ENCODE measurements at places on chromosomes 1 and 21.

GRCh38 chr21:27606422-27606821 is 639.5 kb upstream of the ADAMTS5 start:
- DNase-seq, result no peak

DNA sequence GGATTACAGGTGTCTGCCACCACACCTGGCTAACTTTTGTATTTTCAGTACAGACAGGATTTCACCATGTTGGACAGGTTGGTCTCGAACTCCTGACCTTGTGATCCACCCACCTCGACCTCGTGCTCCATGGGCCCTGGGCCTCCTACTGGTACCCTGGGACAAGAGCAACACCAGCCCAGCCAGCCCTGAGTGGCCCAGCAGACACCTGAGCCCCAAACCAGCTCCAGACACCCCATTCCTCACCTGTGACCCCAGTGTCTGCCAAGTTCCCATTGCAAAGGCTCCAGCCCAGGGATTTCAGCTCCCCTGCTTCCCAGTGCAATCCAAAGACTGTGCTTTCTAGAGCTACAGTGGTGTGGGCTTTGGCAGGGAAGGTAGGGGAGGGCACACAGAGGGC is 14.6 kb downstream of the MEF2D start:
- DNase-seq, result no peak

- DNase-seq, result no peak
Observed at GRCh38 chr1:97529600-97529999, 391.2 kb downstream of the DPYD start.

DNA sequence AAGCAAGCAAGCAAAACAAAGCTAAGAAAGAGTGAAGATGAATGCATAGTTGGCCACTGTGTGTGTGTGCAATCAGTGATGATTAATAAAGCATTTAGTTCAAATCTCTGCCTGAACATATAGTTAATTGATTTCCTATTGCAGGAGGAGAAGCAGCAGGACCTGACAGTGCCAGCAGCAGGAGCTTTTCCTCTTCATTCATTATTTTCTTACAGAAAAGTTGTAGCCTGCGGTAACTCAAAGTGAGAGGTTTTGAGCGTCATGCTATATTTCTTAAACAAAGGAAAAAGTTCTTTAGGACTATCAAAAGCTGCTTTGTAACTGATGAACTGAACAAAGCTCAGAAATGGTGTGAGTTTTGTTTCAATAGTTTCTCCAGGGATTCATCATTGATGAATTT is 379.9 kb downstream of the PTBP2 start:
- no peak for DNase-seq

DNA sequence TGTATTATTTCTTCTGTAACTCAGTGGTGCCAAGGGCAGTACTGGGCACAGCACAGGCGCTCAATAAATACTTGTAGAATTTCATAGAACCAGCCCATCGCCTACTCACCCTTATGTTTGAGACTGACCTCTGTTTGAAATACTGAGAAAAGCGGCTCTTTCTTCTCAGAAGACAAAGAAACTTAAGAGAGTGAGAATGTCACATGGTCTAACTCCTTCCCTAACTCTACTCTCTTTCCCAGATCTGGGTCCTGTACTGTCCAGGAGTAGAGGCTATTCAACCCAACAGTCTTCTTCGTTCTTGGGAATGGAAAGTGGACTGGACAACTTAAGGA is 4.2 kb downstream of the IGSF8 start:
- no peak for DNase-seq

DNA sequence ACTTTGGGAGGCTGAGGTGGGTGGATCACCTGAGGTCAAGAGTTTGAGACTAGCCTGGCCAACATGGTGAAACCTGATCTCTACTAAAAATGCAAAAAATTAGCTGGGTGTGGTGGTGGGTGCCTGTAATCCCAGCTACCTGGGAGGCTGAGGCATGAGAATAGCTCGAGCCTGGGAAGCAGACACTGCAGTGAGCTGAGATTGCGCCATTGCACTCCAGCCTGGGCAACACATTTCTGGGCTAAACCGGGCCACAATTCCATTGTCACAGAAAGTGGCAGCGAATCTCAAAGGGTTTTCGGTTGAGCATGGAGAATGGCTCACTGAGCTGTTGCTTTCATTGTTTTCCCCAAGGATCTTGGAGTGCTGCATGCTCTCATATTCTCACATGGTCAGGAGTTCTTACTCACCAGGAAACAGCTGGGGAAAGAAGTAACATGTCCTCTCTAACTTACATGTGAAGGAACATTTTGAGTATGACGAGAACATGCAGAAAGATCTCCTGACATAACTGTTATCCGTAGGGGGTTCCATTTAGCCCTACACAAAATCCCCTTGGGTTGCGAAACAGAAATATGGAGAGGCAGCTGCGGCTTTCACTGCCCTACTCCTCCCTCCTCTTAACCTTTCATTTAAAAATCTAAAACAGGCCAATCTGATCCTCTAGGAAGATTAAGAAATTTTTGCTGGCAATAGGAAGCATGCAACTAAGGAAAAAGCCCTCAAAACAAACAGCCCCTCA is 341.1 kb downstream of the PCP4 start:
- no peak for DNase-seq

- DNase-seq, result no peak
Observed at GRCh38 chr21:15379776-15380175, 315.0 kb upstream of the NRIP1 start.

- no peak for DNase-seq
Observed at GRCh38 chr1:212485571-212485912, 52.8 kb downstream of the NENF start.

GRCh38 chr21:16509476-16509875 is 779.7 kb downstream of the USP25 start:
- DNase-seq, result no peak

DNA sequence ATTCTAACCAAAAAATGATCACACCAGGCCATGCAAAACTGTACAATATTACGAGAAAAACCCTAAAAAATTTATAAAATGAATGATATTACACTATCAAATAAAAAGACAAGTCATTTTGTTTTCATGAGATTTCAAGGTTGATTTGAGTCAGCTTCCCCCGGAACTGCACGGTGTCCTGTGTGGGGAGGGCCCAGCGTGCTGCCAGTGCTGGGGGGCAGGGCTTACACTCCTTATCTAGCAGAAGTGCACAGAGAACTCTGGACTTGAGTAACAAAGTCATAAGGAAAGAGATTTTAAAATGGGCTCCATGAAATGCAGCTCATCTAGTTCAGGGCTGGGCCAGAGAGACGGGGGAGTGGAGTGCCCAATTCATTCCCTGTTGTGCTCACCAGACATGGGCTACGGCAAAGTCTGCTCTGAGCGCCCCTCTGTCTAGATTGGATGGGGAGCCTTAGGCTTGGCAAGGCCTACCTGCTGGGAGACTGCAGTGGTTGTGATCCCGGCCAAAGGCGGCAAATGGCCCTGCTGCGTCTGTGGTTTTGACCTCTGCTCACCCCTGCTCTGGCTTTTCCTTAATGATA is 50.1 kb downstream of the COQ8A start:
- no peak for DNase-seq

DNA sequence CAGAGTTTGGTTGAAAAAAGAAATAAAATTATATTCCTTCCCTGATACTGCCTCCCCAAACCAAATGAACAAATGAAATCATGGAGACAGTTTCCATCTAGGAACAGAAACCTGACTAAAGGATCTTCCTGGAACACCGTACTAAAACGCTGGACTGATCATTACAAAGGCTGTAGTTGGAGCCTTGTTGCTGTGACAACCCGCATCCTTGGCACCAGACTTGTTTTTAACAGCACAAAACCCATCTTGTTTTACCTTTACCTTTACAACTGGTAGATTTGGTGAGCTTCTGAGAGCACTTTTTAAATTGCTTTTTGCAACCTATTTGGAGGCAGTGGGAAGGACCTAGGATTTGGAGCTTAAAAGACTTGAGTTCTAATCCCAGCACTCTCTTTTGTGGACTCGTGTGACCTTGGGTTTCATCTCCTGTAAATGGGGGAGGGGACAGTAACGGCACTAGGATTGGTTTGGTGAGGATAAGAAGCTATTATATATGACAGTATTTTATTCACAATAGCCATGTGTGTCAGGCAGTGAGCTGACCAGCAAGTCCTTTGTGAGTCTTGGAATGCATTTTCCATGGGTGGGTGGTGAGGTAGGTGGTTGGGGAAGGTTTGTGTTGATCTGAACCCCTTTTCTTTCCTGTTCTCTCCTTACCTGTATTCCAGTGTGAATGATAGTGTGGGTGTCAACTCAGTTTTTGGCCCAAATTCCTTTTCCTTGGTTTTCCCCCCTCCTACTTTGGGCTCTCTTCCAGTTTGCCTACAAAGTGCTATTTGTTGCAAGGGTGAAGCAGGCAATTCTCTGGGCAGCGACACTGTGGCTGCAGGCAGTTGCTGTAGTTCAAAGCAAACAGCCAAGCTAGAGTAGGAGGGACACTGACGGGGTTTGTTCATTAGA is 12.6 kb downstream of the LRRC8D start:
- no peak for DNase-seq

DNA sequence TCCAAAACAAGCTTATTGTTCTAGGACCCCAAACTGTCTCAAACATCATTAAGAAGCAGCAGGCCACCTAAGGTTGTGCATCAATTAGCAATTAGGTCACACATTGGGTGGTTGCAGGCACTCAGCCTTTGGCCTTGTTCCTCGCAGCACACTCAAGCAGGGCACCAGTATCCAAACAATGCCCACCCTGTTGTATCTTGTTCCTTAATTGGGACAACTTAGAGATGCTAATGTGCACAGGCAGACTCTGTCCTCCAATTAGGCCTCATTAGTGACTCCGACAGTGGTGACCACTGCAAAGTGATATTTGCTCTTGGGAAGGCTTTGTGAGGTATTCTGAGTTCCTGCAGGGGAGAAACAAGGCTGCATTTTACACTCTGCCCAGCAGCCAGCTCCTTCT is 515.1 kb upstream of the PTBP2 start:
- no peak for DNase-seq

GRCh38 chr1:223742856-223743517 is 30.6 kb downstream of the CAPN2 start:
- no peak for DNase-seq

DNA sequence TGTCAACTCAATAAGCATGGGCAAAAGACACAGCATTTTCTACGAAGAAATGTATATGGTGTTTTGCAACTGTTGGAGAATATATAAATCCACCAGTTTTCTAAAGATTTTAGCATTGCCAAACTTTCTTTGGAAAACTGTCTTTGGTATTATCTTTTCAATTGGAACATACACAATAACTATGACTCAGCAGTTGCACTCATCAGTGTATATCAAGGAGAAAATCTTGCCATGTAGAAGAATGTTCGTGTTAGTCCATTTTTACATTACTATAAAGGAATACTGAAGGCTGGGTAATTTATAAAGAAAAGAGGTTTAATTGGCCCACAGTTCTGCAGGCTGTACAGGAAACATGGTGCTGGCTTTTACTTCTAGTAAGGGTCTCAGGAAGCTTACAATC is 41.1 kb downstream of the PRKAA2 start:
- DNase-seq, result no peak

DNA sequence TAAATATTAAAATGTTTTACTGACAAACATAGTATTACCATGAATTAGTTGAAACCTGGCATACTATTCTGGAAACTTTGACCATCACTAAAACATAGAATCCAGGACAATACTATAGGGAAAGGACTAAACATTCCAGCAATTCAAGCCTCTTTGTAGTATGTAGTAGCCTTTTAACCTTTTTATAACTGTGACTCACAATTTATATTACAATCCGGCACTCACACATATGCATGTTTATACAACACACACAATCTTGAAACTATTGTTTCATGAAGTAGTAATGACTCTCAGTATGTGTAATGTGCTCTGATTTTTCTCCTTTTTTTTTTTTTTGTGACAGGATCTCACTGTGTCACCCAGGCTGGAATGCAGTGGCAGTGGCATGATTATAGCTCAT is 64.3 kb downstream of the ANKRD13C start:
- no peak for DNase-seq

- DNase-seq, result no peak
Observed at GRCh38 chr1:33219886-33220661, 36.2 kb upstream of the ZNF362 start.

DNA sequence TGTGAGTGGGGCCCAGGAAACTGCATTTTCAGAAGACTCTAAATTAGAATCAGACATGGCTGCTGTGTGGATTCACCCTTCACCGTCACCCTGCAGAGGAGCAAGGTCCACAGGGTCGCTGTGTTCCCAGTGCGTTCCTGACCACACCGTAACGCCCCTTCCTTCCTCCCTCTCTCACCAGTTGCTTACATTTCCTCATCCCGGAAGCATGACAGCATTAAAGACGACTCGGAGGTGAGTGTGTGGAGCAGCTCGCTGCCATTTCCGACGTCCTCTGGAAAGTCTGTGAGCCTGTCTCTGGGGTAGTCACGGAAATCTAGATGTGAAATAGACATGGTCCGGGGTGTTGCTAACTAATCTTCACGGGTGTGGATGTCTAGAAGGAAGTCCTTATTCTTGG is 45.9 kb downstream of the FAAP20 start:
- peak; percentile 18 for DNase-seq

DNA sequence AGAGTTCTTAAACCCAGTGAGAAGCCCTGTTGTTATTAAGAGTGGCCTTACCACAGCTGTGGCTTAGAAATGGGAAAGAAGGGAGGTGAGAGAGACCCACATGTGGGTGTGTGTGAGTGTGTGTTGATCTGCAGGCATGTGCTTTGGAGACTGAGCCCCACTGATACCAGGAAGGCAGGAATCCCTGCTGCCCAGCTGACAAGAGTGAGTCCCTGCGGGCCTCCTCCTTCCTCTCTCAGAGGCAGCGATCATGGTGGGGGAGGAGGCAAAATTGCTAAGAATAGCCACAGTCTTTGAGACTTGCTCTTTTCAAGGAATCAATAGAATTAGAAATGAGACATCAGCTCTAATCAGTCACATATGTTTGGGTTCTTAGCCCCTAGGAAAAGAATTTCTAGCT is 87.0 kb upstream of the WARS2 start:
- no peak for DNase-seq

DNA sequence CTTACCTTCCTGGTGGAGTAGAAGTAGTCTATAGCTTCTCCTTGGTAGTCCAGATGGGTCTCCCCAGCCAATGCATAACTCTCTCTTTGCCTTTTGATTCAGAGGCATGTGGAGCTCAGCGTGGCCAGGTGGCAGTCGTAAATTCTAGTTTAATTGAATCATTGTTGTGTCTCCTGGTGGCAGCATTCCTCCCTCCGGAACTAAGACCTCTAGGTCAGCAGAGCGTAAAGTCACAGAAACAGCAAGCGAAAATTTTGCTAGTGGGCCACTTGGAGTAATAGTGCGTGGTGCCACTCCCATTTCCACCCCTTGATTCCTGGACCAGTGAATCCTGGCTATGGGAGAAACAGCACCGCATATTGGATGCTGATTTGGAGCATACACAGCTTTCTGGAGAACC is 3.9 kb upstream of the TMPRSS2 start:
- DNase-seq, result no peak

- DNase-seq, result no peak
Observed at GRCh38 chr1:88876573-88877365, 14.6 kb downstream of the GTF2B start.

All from stimulated activated CD8-positive, alpha-beta memory T cell treated with anti-CD3 and anti-CD28 coated beads, Interleukin-4, amount 100 ng/mL, for 1 hour (primary cell).